ENCODE measurements at places on chromosomes 13 and 19.
A peak's percentile ranks its signal among the peaks of the same experiment; 100 is the strongest.

DNA sequence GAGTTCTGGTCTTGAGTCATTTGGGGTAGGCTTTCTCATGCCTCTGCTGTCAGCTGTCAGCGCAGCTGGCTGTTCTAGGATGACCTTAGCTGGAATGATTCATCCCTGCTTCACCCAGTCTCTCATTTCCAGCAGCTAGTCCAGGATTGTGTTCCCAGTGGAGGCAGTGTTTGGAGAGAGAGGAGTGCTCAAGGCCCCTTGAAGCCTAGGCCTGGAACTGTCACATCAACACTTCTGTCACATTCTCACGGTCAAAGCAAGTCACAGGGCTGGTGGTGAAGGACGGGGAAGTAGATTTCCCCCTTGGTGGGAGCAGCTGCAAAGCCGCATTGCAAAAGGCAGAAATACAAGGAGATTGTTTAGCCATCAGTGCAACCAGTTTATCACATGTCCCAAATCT is 15.2 kb downstream of the TPT1 start:
- no peak for DNase-seq

DNA sequence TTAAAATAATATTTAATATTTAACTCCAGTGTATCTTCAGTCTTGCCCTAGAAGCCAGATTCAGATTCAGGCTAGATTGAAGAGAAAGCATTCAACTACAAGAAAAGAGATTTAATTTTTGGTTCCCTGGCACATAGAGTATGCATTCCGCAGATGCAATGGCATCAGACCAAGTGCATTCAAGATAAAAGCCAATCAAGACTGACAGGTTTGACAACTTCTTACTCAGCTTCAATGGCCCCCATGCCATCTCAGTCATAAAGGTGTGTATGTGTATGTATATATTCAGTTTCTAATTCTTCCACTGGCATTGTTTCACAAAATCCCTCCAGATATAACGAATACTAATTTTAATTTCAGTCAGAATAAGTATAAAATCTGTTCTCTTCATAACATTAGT is 650.8 kb upstream of the GPC6 start:
- DNase-seq = no peak

DNA sequence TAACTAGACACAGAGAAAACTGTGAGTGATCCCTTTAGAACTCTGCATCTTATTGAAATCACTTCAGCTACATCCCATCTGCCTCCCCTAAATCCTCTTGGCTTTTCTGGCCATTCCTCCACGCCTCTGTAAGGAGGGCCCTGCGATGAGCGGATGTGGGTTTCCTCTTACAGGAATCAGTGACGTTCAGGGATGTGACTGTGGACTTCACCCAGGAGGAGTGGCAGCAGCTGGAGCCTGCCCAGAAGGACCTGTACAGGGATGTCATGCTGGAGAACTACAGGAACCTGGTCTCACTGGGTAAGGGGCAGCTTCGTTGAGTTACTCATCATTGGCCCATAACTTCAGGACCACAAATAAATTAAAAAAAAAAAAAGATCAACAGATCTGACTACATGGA is 18.5 kb downstream of the ZNF71 start:
- no peak for DNase-seq

DNA sequence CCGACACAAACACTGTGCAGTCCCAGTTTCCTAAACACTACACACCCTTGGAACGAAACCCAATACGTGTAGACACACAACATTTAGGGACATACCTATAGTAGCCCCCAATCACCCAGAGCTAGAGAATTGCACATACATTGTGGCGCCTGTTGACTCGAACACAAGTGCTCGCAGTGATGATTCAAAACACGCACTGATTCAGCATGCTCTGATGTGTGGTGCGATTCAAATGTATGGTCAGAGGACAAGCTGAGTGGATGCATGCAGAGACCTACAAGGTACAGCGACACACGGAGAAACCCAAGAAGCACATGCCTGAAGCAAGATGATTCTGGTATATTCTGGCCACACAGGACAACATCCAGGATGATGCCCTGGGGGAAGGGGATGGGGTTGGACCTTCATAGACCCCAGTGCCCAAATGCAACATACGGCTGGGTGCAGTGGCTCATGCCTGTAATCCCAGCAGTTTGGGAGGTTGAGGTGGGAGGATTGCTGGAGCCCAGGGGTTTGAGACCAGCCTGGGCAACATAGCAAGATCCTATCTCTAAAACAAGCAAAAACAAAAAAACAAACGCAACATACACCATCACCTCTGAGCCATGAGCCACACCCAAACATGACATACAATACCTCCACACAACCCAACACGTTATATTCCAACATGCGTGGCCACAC is 997 bp upstream of the KCNN4 start:
- DNase-seq = no peak

GRCh38 chr19:50719566-50719965 is at the start of gene SHANK1:
Gene SHANK1, minus strand, starts transcription at chr19:50719802. Its CDS starts 2,883 bp downstream, at chr19:50716919.
- DNase-seq = no peak

GRCh38 chr13:65727070-65727469 is 1503.1 kb downstream of the PCDH9 start:
- DNase-seq = no peak

GRCh38 chr19:30668521-30669155 is 296.5 kb downstream of the ZNF536 start:
- DNase-seq = no peak

GRCh38 chr13:97120346-97120745 is 101.8 kb upstream of the MBNL2 start:
- DNase-seq = no peak

- peak; percentile 32 for DNase-seq
Measured at GRCh38 chr19:50669302-50670101, 20.3 kb downstream of the C19orf81 start.

DNA sequence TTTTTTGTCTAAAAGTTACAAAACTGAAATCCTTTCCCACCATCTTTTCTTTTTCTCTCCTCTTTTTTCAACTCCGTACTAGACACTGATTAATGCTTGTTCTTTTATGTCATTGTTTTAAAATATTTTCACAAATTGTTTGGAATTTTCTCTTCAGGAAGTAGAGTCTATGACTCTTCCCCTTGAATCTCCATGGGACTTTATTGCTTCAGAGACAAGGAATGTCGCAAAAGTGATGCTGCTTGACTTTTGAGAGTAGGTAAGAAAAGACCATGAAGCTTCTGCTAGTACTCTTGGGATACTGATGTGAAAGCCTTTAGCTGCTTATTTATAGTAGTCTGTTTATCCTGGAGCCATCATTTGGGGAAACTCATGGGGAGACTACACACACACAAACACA is 260.1 kb upstream of the SLC10A2 start:
- DNase-seq = no peak

DNA sequence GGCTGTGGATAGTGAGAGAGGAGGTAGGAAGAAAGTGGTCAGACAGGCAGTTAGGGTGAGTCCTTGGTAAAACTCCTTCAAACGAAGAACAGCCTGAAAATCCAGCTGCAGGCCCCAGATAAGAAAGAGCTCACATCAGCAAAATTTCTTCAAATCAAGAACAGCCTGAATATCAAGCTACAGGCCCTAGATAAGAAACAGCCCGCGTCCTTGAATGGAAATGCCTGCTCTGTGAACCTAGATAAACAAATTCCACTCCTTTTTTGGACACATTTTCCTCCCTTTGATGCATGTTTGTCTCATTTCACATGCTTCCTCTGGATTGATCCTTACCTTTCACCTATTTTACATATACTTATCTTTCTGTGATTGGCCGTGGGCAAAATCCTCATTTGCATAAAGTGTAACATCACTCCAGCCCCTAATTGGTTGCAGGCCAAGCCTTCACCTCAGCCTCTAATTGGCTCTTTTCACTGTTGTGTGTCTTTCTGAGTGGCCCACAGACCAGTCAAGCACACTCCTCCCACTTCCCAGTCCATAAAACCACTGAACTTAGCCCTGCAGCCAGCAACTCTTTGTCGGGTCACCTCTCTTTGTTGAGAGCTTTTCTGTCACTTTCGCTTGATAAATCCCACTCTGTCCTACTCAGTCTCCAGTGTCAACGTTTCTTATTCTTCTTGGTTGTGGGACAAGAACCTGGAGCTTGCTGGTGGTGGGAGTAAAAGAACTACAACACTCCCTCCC is 6.0 kb upstream of the SULT2A1 start:
- DNase-seq = no peak

GRCh38 chr13:113001241-113002140 is 32.5 kb downstream of the MCF2L start:
- no peak for DNase-seq

GRCh38 chr19:11684987-11685675 is 53.6 kb downstream of the ZNF823 start:
- DNase-seq = no peak

DNA sequence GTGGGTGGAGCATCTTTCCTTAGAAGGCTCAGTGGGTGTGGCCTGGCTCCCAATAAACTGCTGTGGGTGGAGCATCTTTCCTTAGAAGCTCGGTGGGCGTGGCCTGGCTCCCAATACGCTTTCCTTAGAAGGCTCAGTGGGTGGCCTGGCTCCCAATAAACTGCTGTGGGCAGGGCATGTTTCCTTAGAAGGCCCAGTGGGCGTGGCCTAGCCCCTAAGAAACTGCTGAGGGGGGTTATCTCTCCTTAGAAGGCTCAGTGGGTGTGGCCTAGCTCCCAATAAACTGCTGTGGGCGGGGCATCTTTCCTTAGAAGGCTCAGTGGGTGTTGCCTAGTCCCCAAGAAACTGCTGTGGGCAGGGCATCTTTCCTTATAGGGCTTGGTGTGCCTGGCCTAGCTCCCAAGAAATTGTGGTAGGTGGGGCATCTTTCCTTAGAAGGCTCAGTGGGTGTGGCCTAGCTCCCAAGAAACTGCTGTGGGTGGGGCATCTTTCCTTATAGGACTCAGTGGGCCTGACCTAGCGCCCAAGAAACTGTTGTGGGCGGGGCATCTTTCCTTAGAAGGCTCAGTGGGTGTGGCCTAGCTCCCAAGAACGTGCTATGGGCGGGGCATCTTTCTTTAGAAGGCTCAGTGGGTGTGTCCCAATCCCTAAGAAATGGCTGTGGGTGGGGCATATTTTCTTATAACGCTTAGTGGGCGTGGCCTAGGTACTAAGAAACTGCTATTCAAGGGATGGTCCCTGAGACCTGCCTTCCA is 10.3 kb downstream of the HSH2D start:
- no peak for DNase-seq

GRCh38 chr13:50357586-50358118 is 342.4 kb downstream of the KCNRG start:
- no peak for DNase-seq

DNA sequence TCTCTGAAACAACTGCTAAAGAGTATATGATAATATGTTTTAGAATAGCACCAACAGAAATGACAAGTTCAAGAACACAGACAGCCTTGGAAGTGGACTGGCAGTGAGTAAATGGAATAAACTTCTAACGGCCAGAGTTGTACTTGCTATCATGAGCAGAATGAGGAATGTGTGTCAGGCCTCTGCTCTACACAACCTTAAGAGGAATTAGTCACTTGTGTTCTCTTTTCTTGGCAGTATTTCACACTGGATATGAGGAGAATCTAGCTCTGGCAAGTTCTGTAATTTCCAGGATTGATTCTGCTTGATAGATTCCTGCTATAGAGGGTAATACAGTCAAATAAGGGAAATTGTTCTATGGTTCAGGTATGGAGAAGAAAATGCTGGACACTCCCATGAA is 757.3 kb downstream of the EFNB2 start:
- no peak for DNase-seq

DNA sequence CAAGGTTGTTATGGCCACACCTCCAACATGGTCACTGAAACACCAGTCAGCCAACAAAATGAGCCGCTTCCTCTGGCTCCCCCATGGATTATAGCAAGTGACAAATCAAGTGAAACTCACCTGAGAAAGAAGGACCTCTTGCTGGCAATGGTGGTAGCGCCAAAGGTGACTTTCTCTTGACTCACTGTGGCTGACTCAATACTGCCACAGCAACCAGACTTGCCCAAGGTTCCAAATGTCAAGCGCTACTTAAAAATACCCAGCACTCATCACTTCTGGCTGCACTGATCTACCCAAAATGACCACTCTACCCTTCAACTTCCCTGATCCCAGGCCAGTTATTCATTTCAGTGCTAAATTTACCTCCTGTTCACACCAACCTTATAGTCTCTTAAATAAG is 495.5 kb downstream of the FOXO1 start:
- DNase-seq = peak; percentile 26

DNA sequence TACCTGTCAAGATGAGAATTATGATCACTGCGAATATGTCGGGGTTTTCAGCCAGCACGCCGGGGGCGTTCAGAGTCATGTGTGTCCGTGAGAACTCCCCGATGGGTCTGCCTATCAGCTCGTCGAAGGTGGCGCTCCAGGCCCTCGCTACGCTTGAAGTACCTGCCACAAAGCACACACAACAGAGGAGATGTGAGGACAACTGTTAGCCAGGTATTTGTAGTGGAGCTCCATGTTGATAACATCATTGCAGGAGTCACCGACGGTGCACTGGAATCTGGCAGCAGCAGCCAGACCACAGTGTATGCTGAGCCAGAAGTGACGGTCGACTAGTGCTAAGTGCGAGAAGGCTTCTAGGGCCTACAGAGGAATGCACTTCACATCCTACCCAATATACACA is 62.7 kb downstream of the SLC7A1 start:
- DNase-seq = no peak

DNA sequence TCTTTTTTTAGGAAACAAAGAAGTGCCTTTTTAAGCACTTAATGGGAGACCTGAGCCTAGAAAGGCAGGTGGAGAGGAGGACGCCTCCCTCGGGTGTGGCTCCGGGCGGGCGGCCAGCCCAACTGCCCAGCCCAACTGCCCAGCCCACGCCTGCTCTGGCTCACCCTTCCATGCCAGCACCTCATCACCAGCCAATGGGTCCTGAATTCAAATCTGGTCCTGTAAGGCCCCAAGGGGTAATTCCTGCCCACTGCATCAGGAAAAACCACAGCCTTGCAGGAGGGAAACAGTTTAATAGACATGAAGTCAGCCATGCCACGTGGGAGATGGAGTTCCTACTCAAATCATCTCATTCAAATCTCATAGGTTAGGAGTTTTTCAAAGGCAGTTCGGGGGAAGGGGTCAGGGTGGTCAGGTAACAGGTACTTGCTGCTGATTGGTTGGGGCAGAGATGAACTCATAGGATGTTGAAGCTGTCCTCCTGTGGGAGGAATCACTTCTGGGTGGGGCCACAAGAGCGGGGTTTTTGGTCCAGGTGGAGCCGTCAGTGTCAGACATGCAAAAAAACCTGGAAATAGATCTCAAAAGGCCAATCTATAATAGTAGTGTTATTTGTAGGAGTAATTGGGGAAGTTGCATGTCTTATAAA is 64.9 kb downstream of the HSPH1 start:
- DNase-seq = no peak
